ENCODE measurements at places on chromosomes 12 and 14. TPM values are rescaled to one million over a fixed set of nuclear protein-coding genes. Genes with fewer than 3 reads are reported as not detected.

Gene IFNG
- not detected for total RNA-seq

GRCh38 chr14:103097994-103098957 is 3.8 kb downstream of the EXOC3L4 start:
- H3K36me3 ChIP-seq: no peaks in the 10 kb centered on the region
- H3K27me3 ChIP-seq: no peaks in the 10 kb centered on the region
- H3K4me3 ChIP-seq: no peak overlapping the region

Gene FOXA1
- total RNA-seq: 87.9 TPM

- H3K27ac ChIP-seq: peak overlapping the region; percentile 29
- H3K4me1 ChIP-seq: peaks cover 30% of the 10 kb centered on the region
- DNase-seq: no peak
- no peaks in the 10 kb centered on the region for H3K36me3 ChIP-seq
- H3K4me3 ChIP-seq: no peak overlapping the region
These were observed 2.0 kb upstream of the TNFAIP2 start for GRCh38 chr14:103121121-103121845.

Gene IL26
- total RNA-seq: not detected

- no peak for DNase-seq
- no peaks in the 10 kb centered on the region for H3K36me3 ChIP-seq
- no peaks in the 10 kb centered on the region for H3K27me3 ChIP-seq
- H3K4me1 ChIP-seq: no peaks in the 10 kb centered on the region
These were observed 47.7 kb downstream of the SERPINA3 start for GRCh38 chr14:94659901-94660300.

GRCh38 chr12:122003651-122004611 is 17.8 kb upstream of the BCL7A start:
- H3K4me3 ChIP-seq: no peak overlapping the region
- no peaks in the 10 kb centered on the region for H3K27me3 ChIP-seq
- H3K36me3 ChIP-seq: no peaks in the 10 kb centered on the region
- no peaks in the 10 kb centered on the region for H3K4me1 ChIP-seq
- H3K27ac ChIP-seq: no peak overlapping the region

GRCh38 chr12:47967461-47968321 is 4.3 kb downstream of the TMEM106C start:
- H3K36me3 ChIP-seq: no peaks in the 10 kb centered on the region
- DNase-seq: no peak
- no peak overlapping the region for H3K27ac ChIP-seq
- H3K4me3 ChIP-seq: no peak overlapping the region
- peaks cover 6% of the 10 kb centered on the region for H3K4me1 ChIP-seq

Gene RTN1
- 1.6 TPM for total RNA-seq

Gene ACTN1
- 82.2 TPM for total RNA-seq

- H3K4me3 ChIP-seq: no peak overlapping the region
- no peaks in the 10 kb centered on the region for H3K36me3 ChIP-seq
- peak overlapping the region; percentile 94 for H3K27ac ChIP-seq
These were observed 8.5 kb downstream of the WSB2 start for GRCh38 chr12:118052324-118053070.

Gene DACT1
- total RNA-seq: 19.6 TPM
